Stimulated activated CD8-positive, alpha-beta memory T cell treated with anti-CD3 and anti-CD28 coated beads, Interleukin-15, amount 100 ng/mL, for 4 hours (primary cell): ENCODE measurements at places on chromosomes 3 and 15.

DNA sequence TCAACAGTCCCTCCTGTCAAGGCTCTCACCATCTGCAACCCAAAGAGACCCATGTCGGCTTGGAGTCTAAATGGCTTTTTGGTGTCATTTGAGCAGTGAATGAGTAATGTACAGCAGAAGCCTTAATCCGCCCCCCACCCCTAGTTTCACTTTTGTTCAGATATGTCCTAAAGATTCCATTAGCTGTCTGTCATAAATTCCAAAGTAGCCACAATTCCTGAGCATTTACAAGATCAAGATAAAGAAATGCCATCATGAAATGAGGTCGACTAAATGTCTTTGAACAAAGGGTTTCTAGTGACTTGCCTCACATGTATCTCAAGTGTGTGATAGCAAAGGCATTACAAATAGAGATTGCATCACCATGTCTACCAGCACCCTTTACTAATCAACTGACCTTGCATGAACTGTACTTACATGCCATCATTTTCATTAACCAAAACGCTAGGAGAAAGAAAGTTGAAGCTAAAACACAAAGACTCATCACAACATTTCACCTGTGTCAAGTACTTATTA is 123.8 kb upstream of the PHLDB2 start:
- no peak for DNase-seq

DNA sequence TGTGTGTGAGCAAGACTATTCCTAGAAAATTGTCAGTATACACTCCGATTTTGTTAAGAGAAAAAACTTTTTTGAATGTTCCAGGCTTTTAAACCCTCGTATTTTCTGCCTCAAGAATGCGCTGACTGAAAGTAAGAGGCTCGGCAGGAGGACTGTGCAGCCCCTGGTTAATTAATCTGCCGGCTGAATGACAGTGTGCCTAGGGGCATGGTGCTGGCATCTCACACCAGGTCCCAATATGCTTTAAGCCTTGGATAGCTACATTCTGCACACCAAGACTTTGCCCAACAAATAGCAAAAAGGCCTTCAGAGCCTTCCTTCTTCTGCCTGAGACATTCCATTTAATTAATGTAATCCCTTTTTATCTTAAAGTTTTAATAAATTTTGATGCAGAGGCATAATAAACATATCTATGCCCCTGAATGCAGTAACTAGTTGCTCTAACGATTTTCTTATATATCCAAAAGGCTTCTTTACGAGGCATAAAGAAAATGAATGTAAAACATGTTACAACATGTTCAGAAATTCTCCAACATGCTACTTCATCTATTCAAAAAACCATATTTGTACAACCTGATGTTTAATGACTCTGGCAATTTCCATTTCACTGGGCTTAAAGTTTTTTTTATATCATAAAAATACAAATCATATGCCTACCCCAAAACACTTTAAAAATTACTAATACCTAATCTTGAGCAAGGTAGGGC is 37.9 kb downstream of the DPH6 start:
- DNase-seq, result no peak

DNA sequence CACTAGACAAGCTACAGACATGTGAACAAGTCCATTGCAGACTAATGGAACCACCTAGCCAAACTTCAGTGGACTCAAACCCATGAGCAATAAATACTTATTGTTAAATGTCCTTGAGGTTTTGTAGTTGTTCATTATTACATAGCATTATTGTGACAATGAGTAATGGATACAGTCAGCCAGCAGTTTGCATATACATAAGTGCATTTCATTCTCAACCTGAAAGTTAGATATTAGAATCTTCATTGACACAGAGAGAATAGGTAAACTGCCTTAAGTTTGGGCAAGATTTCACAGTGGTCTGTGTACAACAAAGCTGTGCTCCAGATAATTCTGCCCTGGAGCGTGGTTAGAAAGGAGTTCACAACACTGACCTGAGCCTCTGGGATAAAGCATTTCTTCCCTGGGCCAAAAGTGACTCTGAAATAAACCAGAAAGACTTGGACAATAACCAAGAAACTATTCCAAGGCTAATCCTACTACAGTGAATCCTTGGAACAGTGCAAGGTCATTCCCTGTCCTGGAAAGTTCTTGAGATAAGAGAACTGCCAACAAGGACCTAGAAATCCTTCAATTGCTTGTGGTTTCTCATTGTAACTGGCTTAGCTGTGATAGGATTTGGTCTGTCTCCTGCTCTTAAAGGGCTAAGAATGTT is 225.5 kb upstream of the STT3B start:
- no peak for DNase-seq

DNA sequence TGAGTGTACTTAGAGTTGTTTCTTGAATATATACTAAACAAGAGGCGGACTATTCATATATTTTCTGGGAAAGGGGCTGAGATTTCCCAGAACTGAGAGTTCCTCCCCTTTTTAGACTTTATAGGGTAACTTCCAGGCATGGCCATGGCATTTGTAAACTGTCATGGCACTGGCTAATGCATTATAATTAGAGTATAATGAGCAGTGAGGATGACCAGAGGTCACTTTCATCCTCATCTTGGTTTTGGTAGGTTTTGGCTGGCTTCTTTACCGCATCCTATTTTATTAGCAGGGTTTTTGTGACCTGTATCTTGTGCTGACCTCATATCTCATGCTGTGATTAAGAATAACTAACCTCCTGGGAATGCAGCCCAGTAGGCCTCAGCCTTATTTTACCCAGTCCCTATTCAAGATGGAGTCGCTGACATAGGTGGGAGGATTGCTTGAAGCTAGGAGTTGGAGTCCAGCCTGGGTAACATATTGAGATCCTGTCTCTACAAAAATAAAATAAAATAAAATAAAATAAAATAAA is 91.4 kb downstream of the MOBP start:
- DNase-seq, result no peak

- no peak for DNase-seq
These were observed 5.9 kb downstream of the C3orf22 start for GRCh38 chr3:126552688-126553283.

DNA sequence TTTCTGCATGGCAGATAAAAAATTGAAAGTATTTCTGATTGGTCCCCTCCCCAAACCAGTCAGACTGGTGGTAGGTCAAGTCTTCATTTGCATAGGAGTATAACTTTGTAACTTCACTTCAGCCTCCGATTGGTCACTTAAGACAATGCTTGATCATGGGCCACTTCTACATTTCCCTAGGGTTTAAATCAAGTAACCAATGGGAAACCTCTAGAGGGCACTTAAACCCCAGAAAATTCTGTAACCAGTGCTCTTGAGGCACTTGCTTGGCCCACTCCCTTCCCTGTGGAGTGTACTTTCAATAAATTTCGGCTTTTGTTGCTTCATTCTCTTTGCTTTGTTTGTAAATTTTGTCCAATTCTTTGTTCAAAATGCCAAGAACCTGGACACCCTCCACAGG is 225.5 kb downstream of the ARPP21 start:
- DNase-seq, result no peak

DNA sequence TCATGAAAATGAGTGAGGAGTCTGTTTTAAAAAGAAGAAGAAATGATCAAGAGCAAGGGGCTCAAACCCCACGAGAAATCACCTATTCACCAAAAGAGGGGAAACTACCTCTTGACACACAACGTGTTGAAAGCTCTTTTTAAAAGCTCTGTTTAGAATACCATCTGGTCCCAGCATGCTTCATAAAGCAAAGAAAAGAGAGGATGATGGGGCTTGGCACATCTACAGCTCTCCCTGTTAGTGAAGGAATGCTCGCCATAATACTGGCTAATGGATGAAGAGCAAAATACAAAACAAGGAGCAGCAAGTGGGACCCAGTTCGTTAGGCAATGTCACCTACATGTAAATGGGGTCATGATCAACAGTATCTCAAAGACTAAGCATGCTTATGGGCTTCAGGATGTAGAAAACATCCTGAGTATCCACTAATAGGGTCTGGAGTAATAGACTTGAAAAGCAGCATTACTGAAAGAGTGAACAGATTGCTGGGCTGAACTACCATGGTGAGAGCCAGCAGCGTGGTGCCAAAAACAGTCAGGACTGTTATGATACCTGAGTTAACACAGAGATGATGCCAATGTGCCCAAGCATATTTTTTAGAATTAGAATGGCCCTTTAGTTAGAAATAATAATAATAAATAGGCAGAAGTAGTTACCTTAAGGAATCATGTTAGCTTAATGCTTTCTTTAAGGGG is 159.7 kb upstream of the POU1F1 start:
- DNase-seq, result no peak

- no peak for DNase-seq
These were observed 636.0 kb upstream of the TBL1XR1 start for GRCh38 chr3:177833332-177833731.

GRCh38 chr3:118137778-118138177 is 896.9 kb downstream of the IGSF11 start:
- DNase-seq, result no peak

DNA sequence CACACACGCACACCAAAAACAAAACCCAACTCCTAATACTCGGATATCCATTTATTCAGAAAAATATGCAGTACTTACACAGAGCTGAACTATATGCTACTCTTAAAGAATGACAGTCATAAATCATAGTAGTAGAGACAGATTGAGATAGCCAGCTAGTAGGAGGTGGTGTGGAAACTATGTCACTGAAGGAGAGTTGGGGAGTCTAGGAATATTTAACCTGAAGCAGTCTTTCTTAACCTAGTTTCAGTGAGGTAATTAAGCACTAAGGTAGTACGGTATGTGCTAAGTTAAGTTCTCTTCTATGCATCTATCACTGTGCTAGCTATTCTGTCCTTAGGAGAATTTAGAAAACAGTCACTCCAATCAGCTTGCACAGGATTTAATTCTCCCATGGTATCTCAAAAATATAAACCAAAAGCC is 54.2 kb downstream of the ANKRD28 start:
- DNase-seq, result no peak

DNA sequence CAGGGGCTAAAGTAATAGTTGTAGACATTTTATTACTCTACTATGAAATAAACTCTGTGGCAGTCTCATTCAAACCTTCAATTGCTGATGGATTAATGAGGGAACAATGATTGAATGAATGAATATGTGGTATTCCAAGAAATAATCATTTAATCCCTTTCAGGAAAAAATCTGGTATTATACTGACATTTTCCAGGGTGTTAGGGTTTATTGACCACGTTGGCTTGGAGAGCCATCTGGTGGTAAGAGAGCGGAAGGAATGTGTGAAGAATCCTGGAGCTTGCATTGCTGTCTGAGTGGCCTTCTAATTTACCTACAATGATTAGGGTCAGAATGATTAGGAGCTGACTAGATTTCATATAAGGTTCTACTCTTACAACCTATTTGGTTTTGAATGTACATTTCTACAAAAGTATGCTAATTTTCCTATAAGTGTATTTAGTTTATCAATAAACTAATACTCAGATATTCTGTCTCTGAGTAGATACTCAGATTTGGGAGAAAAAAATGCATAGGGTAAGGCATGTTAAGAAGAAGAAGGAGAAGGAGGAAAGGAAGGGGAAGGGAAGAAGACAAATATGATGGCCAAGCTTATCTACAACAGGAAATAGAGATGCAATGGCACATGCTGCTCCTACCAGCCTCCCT is 249.9 kb downstream of the ROBO1 start:
- DNase-seq, result no peak

GRCh38 chr3:18389108-18389733 is 35.9 kb downstream of the SATB1 start:
- no peak for DNase-seq

DNA sequence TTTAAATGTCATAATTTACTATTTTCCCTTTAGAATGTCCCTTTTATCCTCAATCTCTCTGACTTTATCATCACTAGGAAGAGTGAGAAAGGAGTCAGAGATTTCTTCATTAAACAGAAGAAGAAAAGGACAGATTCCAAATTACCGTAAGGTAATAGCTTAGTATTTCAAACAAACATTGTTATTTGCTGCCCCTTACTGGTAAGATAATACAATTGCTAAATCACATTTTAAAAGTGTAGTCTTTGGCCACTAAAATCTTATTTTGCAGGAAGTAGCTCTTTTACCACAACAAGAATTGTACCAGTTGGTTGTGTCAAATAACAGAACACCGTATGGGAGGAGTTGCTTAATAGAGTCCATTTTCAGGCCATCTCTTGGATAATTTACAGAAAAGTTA is 53.7 kb downstream of the CGGBP1 start:
- no peak for DNase-seq

DNA sequence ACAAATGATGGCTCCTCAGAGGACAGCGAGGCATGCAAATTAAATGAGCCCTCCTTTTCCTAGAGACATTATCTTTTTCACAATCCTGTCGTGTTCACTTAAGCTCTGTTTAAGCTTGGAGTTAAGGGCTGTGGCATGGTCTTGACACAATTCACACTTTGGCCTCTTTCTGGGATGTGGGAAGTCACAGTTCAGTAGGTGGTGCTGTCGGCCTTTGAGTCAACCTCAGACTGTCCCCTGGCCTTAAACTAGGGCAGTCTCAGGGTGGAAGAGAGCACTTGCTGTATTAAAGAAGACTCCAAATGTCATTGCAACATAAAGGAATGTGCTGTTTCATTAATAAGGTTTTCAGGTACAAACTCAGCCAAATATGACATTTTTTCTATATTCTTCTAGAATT is 351.0 kb downstream of the MCTP2 start:
- DNase-seq, result no peak

DNA sequence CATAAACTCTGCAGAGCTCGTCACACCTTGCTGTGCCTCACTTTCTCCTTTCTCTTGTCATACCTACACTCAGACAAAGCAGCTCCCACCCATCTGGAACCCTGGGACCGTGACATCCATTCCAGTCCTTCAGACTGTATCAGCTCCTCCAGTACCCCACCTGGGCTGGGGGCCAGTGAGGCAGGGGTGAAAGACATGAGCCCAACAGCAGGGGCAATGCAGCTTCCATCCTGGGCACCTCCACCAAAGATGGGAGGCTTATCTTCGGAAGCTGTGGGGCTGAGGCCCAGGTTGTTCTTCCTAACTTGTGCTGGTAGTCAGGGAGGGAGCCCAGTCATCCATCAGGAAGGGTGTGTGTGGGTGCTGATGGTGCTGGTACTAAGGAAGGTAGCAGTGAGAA is 109.2 kb downstream of the EEFSEC start:
- DNase-seq, result no peak

DNA sequence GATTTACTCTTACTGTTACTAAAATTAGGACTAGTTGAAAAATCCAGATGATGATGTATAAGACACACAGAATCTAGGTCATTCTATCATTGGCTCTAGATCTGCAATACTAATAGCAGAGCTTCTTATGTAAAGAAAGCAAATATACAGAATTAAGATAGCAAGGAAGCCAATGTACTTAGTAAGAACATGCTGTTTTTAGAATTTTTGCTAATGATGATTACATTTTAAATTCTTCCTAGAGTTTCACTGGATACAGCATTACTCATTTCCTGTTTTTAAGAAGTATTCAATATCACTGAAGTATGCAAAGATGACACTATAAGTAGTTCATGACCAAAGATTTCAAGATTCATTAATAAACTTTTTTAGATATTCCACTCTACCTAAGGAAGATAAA is 60.7 kb downstream of the CFAP20DC start:
- no peak for DNase-seq
